ENCODE measurements at places on chromosomes 12 and 14.

GRCh38 chr12:123037791-123038190 lies 57.3 kb downstream of the ARL6IP4 start:
- no peak for DNase-seq

DNA sequence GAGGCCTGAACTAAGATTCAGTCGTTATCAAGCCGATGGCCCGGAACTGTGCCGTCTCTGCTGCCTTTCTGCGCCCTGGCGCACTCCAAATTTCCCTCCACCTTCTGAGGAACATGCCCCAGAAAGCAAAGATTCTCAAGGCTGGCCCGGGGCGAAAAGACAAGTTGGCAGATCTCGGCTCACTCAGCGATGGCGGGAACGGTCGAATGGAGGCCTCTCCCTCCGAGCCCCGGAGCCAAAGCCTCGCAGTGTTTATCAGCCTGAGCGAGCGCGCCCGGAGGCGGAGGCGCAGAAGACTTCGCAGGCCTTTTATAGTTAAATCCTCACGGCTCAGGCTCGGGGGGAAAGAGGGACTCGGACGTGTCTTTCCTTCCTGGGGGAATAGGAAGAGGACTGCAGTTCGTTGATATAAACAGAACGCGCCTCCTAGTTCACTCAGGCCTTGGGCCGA lies 5.6 kb downstream of the TBX5 start:
- no peak for DNase-seq

DNA sequence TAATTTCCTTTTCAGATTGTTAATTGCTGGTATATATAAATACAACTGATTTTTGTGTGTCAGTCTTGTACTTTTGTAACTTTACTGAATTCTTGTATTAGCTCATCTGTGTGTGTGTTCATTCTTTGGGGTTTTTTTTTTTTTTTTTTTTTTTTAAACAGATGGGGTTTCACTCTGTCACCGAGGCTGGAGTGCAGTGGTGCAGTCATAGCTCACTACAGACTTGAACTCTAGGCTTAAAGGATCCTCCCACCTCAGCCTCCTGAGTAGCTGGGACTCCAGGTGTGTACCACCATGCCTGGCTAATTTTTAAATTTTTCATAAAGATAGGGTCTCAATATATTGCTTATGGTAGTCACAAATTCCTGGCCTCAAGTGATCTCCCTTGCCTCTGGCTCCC lies 68.0 kb downstream of the WNK1 start:
- DNase-seq: no peak

GRCh38 chr12:126757326-126757725 lies 1509.6 kb upstream of the TMEM132C start:
- no peak for DNase-seq

DNA sequence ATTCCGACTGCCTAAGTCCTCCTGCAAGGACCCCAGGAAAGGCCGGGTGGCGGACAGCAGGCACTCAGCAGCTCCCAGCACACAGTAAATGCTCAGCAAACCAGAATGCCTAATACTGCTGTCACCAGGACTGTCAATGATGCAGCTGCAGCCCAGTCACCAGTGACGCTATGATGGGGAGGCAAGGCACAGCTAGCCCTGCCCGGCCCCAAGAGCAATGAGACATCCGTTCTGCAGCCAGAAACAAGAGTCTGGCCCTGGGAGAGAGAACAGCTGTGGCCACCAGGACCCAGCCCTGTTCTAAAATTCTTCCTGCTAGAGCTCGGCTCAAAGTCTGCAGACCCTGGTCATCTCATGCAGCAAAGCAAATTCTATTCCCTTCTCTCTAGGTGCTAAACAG lies 69.8 kb downstream of the NCOR2 start:
- DNase-seq: no peak

GRCh38 chr14:69360438-69361108 lies 37.5 kb downstream of the ERH start:
- no peak for DNase-seq

- no peak for DNase-seq
Measured at GRCh38 chr14:53180272-53181221, 27.4 kb upstream of the DDHD1 start.

DNA sequence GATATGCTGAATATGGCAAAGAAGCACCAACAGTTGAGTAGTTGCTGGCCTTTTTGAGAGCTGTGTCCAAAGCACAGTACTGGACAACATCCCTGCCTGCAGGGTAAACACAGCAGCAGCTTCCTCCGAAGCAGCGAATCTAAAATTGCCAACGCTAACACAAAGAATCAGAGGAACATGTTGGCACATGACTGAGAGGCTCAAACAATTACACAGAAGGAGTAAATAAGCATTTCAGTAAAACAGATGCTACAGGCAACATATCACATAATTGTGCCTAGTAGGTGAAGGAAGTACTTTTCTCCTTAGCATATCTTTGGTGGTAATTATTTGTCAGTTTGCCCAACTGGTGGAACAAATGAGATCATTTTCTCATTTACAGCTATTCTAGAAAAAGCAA lies 52.1 kb downstream of the KICS2 start:
- DNase-seq: no peak

All from NCI-H226 (cell line).